ENCODE measurements at places on chromosomes 4 and X. TPM values are rescaled to one million over a fixed set of nuclear protein-coding genes. Genes with fewer than 3 reads are reported as not detected.

SERTM2 gene
- not detected for polyA plus RNA-seq

ADGRL3 gene
- polyA plus RNA-seq: not detected

RTL9 gene
- not detected for polyA plus RNA-seq

DCAF4L1 gene
- not detected for polyA plus RNA-seq

CSAG2 gene
- polyA plus RNA-seq: not detected

AMTN gene
- polyA plus RNA-seq: not detected

CSAG1 gene
- not detected for polyA plus RNA-seq

RTL3 gene
- not detected for polyA plus RNA-seq

DIAPH2 gene
- 12.6 TPM for polyA plus RNA-seq

FANCB gene
- polyA plus RNA-seq: 4.3 TPM

Measured in IgD-negative memory B cell (primary cell).